ENCODE measurements at places on chromosomes 11 and 22.

DNA sequence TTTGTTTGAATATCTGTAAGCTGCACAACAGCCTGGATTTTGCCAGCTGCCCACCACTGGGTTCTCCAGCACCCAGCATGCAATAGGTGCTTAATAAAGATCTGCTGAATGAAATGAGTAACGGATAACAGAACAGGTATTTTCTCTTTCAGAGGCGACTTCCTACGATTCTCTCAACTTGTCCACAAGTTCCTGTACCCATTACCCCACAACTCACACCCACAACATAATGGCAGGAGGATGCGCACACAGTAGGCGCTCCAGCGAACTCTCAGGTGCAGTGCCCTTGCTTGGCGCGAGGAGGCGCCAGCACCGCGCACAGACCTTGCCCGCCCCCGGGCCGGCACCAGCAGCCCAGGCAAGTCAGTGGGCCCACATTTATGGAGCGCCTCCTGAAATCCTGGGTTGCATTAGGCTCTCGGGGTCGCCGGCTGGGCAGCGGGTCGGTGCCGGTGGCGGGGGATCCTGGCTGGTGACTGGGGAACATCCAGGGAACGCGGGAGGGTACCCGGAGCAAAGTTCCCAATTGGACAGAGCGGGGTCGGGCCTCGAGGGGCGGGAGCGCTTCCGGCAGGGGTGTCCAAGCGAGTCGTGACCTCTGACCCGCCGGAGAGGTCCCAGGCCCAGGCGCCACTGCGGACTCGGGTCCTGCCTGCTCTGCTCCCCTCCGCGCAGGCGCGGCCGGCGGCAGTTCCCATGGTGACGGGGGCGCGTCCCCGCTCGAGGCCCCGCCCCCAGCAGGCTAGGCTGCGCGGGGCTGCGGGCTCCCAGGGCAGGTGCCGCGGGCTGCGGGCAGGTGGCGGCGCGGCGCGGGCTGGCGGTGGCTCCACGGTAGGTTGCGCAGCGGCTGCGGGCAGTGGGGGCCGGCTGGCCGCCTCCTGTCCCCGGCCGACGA lies at the start of gene KIAA1671:
Gene KIAA1671 (plus strand): TSS at position 775 of the 895 bp plus-strand sequence. CDS start 75,284 bp downstream, outside the sequence.
- DNase-seq: peak; percentile 17

- DNase-seq: no peak
Observed at GRCh38 chr22:46590334-46590733, 29.9 kb upstream of the GRAMD4 start.

GRCh38 chr22:30561402-30562189 lies 12.9 kb downstream of the GAL3ST1 start:
- no peak for DNase-seq

DNA sequence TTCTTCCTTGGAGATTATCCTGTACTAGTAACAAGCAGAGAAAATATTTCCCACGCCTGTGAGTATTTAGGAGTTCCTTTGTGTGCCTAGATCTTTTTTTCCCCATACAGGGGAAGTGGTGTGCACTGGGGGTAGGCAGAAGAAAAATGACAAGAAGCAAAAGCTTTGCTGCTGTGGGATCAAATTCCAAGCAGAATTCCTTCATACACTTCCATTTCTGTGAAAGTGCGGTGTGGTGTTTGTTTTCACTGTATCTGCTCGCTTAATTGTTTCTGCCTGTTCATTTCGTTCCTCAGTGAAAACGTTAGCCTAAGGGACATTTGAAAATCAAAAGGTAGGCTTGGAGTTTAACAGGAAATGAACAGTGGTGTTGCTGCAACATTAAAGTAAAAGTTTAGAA lies 47.9 kb downstream of the BLID start:
- DNase-seq: no peak

GRCh38 chr11:20770414-20770946 lies 101.1 kb downstream of the NELL1 start:
- no peak for DNase-seq

DNA sequence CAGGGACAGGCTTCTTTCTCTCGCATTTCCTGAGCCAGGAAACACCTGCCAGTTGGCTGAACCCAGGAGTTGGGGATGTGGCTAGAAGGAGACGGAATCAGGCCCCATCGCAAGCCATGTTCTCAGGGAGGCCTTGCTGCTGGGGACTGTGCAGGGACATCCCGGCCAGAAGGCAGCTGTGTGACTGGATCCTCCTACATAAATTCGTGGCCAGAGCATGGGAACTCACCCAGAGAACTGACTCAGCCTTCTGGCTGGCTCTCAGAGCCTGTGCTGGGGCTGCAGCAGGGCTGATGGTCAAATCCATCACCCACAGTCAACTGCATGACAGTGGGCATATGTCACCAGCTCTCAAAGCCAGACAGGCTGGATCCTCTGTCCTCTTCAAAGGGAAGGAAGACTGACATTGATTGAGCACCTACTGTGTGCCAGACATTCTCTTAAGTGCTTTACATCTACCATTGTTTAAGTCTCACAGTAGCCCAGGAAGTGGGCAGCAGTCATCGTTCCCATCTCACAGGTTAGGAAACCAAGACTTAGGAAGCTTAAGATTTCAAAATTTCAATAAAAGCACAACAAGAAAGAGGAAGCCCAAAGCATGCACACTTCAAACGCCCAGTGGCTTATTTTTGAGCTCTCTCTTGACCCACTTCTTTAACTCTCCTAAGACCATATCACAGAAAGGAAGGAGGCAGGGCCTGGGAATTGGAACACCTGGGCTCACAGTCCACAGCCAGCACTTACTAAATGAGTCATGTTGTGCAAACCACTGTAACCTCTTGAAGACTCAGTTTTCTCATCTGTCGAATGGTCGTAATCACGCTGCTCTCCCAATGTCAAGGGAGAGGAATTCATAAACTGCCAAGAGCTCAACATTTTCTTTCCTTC lies 30.9 kb upstream of the CACNG2 start:
- DNase-seq: no peak

DNA sequence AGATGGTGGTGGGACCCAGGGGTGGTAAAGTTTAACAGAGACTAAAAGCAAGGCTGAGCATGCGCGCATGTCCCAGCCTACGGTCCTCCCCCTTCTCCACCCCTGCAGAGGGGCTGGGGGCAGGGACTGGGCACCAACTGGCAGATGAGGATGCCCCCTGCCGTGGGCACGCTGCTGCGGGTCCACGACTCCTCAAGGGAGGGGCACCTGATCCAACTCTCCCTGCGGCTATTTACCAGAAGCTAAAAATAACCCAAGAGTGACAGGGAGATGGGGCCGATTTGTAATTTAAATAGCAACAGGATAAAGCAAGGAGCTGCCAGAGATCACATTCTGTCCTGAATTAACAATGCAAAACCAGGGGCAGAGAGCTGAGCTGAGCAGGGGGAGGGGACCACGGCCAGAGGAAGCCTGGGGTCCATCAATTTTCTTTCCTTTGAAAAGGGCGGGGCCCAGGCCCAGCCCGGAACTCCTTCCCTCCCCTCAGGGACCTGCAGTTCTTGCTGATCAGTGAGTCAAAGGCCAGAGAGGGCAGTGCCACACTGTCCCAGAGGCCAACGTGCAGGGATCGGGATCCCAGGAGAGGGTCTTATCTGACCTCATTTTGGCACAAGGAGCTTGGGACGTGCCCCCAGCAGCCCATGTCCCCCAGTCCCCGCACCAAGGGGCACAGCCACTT lies 8.1 kb upstream of the DGKZ start:
- peak; percentile 70 for DNase-seq

DNA sequence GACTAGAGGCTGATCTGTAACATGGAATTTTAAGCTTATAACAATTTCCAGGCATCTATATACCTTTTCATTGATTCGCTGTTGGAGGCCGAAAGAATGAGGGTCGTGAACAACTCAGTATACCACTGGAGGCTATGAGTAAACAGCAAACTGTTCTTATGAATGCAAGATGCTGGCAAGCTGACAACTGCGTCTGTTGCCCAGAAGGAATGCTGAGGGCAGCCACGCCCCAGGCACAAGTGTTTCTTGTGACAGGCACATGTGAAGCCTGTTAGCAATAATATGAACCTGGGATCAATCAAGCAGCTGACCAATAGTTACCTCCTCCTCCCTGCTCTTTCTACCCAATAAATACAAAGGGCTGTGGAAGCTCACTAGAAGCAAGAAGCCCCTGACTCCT lies 15.3 kb downstream of the RTCB start:
- no peak for DNase-seq

DNA sequence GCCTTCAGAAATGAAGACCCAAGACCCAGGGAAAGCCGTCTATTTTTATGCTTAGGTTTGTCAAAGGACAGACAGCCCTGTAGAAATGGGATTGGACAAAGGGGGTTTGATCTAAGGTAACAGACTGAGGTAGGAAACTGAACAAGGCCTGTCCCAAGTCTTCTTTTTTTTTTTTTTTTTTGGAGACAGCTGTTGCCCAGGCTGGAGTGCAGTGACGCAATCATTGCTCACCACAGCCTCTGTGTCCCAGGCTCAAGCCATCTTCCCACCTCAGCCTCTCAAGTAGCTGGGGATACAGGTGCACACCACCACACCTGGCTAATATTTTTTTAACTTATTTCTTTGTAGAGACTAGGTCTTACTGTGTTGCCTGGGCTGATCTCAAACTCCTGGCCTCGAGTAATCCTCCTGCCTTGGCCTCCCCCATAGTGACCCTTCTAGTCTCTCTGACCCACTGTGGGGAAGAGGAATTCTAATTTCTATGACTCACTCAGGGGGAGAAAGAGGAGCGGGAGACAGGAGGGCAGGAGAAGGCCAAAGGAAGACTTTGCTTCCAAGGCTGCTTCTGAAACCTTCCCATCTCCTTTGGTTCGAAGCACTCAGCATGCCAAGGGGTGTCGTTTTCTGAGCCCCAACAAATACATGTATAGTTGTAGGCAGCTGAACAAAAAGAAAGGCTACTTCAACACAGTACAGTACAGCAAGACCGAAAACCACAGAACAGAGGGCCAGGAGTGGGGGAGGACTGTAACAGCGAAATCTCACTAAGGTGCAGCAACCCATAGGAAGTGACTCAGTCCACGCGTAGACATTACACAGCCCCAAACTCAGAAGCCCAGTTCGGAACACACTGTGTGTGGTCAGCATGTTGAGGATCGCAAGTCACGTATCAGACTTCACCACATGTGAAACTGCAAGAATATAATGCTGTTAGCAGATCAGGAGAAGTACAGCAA lies 872 bp downstream of the TMA7B start:
- no peak for DNase-seq

DNA sequence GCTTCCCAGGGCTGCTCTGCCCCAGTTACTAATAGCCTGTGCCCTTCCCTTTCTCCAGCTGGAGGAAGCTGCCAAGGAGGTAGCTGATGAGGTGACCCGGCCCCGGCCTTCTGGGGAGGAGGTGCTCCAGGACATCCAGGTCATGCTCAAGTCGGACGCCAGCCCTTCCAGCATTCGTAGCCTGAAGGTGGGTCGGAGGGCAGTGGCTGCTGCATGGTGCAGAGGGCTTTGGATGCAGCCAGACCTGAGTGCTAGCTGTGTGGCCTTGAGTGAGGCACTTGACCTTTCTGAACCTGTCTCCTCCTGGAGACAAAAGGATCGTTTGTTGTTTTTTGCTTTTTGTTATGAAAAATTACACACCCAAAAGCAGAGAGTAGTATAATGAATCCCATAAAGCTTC lies 3.4 kb downstream of the MCM5 start:
- DNase-seq: no peak

GRCh38 chr11:13939961-13940906 lies 22.3 kb upstream of the SPON1 start:
- no peak for DNase-seq

- DNase-seq: no peak
Observed at GRCh38 chr11:2380396-2380795, 3.3 kb downstream of the CD81 start.

- peak; percentile 34 for DNase-seq
Observed at GRCh38 chr11:110447897-110448745, 18.4 kb downstream of the FDX1 start.

DNA sequence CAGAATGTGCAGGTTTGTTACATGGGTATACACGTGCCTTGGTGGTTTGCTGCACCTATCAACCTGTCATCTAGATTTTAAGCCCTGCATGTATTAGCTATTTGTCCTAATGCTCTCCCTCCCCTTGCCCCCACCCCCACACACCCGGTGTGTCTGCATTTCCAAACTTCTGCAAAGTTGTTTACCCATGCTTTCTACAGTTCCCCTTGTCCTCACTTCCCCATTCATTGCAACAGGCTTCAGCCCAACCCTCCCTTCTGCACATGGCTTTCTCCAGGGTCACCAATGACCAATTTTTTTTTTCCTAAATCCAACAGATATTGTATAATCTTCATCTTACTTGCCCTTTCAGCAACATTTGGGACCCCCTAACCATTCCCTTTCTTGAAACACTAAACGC lies 32.0 kb upstream of the NUP50 start:
- DNase-seq: no peak

- DNase-seq: no peak
Observed at GRCh38 chr11:69636512-69637197, 4.3 kb upstream of the CCND1 start.

- no peak for DNase-seq
Observed at GRCh38 chr22:19664406-19664805, 49.9 kb upstream of the SEPTIN5 start.

DNA sequence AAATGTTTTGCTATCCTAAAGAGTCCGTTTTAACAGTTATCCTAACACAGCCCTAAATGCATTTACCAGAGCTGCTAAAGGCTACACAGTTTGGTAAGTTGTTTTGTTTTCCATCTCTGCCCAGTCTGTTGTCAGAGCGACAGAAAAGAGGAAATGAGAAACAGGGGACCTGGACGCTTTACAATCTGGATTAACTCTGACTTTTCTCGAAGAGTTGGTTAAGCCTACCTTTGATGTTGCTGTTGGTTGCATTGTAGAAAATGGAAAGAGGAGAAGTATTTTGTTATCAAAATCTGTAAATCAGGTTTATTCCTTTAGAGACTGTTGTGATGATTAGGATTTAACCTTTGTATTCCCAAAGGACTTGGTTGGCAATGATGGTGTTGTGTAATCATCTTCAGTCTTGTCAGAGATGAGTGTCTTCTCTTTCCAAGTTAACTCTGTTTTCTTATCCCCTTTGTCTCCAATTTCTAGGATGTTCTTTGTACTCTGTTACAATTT lies 481 bp downstream of the ANGPTL5 start:
- no peak for DNase-seq

- no peak for DNase-seq
Observed at GRCh38 chr22:21077884-21078508, 32.2 kb downstream of the LRRC74B start.

DNA sequence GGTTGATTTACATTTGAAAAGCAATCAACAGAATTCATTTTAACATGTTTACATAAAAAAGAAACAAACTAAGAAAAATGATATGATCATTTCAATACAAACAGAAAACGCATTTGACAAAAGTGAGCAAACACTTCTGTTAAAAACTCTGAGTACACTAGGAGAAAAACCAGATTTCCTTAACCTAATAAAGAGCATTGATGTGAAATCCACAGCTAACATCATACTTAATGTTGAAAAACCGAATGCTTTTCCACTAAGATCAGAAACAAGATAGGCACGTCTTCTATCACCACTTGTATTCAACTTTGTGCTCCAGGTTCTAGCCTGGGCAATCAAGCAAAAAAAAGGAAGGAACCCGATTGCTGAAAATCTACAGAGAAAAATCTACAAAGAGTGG lies 227.6 kb downstream of the SBF2 start:
- no peak for DNase-seq

- no peak for DNase-seq
Observed at GRCh38 chr11:57599381-57599780, 1.9 kb downstream of the SERPING1 start.

GRCh38 chr11:103803062-103803461 lies 233.4 kb upstream of the DDI1 start:
- DNase-seq: no peak
